Kidney tubule cell (primary cell): ENCODE measurements at places on chromosomes 1 and 21.

DNA sequence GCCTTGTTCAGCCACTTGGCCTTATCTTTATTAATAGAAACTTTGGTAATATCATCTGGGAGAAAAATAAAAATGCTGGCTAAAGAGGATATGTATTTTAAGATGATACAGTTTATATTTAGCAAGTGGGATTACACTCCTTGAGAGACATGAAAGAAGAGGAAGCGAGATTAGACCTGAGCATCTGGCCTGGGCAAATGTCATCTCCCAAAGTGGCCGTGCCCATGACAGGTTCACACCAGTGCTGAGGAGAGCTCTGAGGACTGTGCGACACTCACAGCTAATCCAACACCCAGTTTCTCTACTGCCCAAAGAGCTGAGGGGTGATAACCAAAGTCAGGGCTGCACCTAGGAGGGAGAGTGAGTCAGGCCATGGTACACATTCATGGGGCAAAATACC lies 121.7 kb upstream of the DUSP10 start:
- no peak for DNase-seq

DNA sequence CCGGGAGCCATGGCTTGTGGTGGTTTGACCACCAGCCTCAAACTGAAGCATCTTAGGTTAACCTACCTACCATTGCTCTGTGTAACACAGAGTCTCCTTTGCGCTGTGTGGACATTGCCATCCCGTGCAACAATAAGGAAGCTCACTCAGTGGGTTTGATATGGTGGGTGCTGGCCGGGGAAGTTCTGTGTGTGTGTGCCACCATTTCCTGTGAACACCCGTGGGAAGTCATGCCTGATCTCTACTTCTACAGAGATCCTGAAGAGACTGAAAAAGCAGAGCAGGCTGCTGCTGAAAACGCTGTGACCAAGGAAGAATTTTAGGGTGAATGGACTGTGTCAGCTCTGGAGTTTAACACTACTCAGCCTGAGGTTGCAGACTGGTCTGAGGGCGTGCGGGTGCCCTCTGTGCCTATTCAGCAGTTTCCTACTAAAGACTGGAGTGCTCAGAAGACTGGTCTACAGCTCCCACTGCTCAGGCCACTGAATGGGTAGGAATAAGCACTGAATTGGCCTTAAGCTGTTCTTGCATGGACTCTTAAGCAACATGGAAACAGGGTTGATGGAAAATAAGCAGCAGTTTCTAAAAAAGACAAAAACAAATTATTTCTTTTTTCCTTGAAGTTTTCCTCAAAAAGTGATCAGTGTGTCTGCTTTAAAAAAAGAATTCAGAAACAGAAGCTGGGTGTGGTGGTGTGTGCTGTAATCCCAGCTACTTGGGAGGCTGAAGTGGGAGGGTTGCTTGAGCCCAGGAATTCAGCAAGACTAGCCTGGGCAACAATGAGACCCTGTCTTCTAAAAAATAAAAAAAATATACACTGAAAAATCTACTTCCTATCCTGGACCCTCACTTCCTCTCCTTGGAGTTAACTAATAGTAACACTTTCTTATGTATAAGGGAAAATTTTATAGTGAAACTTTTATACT lies 14.6 kb downstream of the CEP350 start:
- DNase-seq, result no peak

DNA sequence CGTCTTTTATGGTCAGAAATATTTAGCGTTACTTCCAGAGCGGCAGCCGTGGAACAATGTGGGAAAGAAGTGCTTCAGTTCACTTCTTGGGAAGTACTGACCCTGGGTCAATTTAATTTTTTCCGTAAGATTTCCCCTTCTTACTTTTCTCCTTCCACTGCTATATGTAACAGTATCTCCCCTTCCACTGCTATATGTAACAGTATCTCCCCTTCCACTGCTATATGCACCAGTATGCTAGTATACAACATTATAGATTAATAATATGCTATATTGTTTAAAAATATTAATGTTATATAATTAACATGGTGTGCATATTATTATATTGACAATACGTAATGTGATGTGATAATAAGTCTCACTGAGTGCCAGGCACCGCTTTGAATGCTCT lies 69.7 kb upstream of the ERG start:
- DNase-seq, result no peak

DNA sequence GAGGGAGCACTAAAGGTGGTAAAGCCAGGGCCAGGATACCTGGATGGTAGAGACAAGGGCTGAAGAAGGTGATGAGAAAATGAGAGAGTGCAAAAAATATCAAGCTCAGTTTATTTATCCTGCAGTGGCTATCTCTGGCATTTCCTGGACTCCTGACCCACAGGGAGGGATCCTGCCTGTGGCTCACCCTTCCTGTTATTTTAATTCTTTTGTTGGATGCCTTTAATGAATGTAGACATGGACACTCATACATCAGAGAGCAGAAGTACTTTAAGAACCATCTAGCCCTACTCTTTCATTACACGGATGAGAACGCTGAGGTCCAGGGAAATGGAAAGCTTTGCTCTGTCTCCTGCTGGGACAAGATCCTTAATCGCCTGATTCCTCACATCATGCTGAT lies 20.6 kb downstream of the JUN start:
- peak; percentile 71 for DNase-seq

DNA sequence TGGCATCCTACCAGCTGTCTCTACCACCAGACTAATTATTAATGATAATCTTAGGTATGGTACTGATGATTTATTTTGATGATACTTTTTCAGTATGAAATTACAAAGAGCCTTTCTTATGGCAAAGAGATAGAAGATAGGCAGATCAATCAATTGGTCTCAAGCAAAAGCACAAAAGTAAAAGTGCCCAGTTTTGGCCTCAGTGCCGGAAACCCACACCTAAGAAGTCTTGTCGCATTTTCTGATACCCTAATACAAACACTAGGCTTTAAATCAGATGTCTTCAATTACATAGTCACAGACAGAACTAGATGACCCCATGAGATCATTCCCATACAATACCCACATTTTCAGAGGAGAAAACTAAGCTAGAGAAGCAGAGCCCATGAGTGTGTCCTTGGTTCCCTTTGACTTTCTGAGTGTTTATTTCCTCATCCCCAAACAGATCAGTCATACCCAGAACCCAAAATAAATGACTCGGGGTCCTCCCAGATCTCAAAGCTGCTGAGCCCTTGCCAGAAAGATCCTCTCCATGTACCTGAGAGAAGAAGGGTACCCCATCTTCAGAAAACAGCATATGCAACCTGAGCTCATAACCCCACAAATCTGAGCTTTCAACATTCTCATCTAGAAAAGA lies 7.7 kb downstream of the ITPKB start:
- DNase-seq, result no peak

GRCh38 chr1:12125422-12126355 lies 41.1 kb upstream of the TNFRSF1B start:
- DNase-seq, result no peak

DNA sequence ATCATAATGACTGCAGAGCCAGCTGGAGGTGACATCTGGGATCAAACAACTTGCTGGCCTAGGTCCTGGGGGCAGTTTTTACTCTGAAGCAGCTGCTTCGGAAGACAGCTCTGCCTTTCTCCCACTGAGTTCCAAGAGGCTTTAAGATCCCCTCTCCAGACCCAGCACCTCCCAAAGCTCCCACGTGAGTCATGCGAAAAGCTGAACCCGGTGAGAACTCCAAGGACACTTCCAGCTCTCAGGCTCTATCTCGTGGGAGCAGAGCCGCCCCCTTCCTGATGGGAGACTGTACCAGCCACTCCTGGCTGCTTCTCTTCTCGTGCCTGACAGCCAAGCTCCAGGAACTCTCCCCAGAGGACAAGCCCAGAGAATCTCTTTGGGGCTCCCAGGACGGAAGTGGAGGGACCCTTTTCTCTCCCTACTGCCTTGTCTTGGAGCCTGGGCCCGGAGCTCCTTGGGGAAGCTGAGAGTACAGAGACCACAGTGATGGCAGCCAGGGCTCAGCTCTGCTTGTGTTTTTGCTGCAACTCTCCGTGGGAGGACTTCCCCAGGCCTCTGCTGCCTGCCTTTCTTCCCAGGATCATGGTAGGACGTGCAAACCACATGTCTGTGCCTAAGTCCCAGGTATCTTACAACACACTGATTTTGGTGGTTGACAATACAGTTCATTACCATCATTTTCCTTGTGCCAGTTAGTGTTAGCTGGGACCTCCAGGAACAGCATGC lies 40.6 kb downstream of the STUM start:
- DNase-seq, result peak; percentile 22

DNA sequence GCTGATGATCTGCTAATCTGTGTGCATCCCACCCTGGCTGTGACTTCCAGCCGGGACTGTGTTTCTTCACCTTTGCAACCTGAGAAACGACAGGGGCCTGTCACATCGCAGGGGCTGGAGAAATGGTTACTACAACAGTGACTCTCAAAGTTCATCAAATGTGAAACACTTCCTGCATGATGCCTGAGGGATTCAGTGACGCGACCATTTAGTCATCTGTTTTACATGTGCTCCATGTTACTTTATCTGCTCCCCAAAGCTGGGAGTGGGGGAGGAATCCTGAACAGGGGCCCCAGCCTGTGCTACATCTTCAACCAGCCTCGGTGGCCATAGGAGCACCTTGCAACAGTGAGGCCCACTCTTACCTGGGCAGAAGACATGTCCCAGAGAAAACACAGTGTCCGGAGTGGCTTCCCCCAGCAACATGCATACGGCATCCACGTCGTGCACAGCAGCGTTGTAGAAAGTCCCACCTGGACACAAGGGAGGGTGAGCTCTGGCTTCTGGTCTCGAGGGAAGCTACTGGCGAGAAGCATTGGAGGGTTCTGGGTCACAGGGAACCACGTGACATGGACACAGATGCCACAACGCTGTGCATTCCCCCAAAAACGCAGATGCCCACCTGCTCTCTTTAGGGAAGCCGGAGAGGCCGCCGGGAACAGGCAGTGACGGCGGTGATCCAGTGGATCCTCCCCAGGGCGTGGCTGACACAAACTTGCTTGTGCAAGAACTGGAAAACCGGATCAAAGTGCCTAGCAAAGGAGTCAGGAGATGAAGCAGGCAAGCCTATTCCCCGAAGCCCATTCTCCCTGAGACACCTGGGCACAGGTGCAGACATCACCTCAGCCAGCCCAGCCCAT lies 9.6 kb upstream of the CCDC27 start:
- DNase-seq, result no peak

DNA sequence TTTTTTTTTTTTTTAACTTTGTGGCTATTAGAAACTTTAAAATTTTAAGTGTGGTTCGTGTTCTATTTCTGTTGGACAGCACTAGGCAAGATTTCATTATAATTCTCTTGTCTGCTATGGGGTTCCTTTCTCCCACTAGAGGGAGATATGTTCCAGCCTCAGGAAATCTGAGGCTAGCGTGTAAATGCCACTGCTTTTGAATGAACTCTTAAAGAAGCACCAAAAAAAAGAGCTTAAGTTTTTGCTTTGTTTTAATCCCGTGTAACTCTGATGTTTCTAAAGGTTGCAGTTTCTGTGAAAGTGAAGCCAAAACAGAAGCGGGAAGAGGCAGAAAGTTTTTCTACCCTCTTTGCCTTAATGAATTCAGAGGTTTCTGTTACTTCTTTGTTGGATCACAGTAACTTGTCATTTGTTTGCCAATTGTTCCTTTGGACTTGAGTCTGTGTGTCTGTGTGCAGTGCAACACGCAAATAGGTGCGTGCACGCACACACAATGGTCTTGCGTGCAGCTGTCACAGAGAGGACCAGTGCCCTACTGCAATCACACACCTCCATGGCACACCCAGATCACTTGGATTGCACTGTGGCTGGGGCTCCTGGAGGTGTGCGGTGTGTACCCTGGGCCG lies 32.3 kb downstream of the HHAT start:
- DNase-seq, result peak; percentile 45

DNA sequence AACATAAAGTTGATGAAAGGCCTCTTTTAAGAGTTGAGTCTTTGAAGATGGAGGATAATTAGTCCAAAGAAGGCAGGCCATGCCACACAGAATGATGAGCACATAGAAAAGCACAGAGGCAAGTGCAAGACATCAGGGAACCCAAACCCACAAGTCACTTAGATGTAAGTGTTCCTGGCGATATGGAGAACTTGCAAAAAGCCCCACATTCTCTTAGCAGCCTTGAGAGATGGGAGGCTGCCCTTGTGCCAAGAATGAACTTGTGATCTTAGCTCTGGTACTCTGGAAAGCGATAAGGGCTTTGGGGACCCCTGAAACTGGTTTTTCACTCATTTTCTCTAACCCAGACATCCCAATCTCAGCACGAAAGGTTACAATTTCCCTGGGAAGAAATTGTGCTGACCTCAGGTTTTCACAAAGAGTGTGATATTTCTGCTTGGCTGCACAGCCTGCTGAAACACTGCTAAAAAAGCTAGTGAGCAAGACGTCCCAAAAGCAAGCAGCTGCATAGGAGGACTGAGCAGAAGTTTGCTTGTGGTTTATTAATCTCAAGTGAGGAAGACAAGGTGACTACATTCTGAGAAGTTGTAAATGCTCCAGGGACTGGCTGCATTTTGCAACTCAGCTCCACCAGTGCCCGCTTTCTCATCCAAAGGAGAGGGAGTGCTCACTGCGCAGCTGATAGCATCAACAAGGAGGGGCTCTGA lies 496.9 kb upstream of the CAMK1G start:
- peak; percentile 62 for DNase-seq

GRCh38 chr1:66446261-66447001 lies 87.5 kb upstream of the SGIP1 start:
- DNase-seq, result peak; percentile 69
